SJSA1 (cell line): ENCODE measurements at places on chromosomes 11 and 22.
A peak's percentile ranks its signal among the peaks of the same experiment; 100 is the strongest.

GRCh38 chr11:130548491-130548833 is 100.0 kb downstream of the ADAMTS15 start:
- DNase-seq: no peak

GRCh38 chr11:134529212-134530096 is 117.4 kb upstream of the B3GAT1 start:
- DNase-seq: peak; percentile 8

DNA sequence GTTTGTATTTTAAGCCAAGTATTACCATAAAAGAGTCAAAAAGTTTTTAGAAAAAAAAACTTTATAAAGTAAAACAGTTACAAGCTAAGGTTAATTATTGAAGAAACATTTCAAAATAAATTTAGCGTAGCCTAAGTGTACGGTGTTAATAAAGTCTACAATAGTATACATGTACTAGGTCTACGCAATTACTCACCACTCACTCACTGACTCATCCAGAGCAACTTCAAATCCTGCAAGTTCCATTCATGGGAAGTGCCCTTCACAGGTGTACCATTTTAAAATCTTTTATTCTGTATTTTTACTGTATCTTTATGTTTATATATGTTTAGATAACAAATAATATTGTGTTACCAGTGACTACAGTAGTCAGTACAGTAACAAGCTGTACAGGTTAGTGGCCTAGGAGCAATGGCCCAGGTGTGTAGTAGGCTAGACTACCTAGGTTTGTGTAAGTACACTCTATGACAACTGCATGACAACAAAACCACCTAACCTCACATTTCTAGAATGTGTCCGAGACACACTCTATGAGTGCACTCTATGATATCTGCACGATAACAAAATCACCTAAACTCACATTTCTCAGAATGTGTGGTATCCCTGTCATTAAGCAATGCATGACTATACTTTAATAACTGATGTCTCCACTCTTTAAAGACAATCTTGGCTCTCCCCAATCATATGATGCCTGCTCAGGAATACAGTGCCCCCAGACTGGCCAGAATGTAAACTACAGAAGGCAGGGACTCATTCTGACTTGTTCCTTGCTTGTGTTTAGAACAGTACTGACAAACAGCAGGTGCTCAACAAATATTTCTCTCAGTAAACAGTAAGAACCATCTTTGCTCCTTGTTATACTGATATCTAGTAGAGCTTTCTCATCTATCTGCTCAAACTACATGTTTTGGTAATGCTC is 21.2 kb downstream of the KMT5B start:
- DNase-seq: no peak

- no peak for DNase-seq
Measured at GRCh38 chr11:35654711-35655110, 7.9 kb upstream of the TRIM44 start.

DNA sequence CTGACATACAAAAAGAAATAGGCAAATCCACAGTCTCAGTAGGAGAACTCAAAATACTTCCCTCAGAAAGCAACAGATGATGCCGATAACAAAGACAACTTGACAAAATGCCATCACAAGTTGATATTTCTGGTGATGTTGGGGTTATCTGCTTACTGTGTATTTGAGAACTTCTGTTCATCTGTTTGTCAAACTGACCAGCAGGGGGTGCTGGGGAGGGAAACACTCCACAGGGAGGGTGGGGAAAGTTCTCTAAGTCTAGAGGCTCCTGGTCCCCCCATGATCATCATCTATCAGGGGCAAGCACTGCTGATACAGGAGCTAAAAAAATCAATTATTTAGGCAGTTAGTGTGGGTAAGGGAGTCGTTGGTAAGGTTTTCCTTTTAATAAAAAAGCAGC is 19.2 kb downstream of the GLYATL1 start:
- DNase-seq: no peak

- no peak for DNase-seq
Measured at GRCh38 chr22:41286639-41287091, 678 bp upstream of the RANGAP1 start.

- peak; percentile 59 for DNase-seq
Measured at GRCh38 chr11:116791002-116791812, 472 bp downstream of the APOA5 start.

- no peak for DNase-seq
Measured at GRCh38 chr22:23816156-23816976, 22.4 kb downstream of the DERL3 start.

- DNase-seq: no peak
Measured at GRCh38 chr11:100625041-100625440, 62.0 kb upstream of the ARHGAP42 start.

- DNase-seq: no peak
Measured at GRCh38 chr11:95153857-95154246, 64.2 kb downstream of the ENDOD1 start.

GRCh38 chr11:118100691-118101232 is 14.0 kb upstream of the SMIM35 start:
- no peak for DNase-seq

GRCh38 chr11:60100516-60100915 is 12.1 kb downstream of the MS4A2 start:
- DNase-seq: no peak

- no peak for DNase-seq
Measured at GRCh38 chr22:19663286-19663815, 51.0 kb upstream of the SEPTIN5 start.

DNA sequence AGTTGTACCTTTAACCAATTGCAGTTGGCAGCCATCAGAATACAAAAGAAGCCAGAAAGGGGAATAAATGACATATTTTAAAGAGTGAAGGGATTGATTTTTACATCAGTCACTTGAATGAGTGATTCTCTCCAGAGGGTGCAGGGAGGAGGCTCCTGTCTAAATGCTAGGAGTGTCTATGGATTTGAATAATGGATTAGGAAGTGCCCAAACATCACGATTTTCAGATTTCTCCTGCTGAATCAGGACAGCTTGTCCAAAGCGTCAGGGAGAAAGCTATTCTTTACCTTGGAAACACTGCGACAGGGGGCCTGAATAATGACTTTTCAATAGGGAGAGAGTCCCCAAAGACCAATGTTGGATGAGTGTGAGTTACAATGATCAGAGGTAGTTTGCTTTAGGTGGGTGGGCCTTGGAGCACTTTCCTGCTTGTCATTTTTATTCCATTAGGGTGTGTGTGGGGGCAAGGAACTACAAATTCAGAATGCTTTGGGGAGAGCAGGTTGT is 735.5 kb downstream of the KCNA4 start:
- no peak for DNase-seq

GRCh38 chr11:23423656-23424055 is 563.4 kb upstream of the CCDC179 start:
- DNase-seq: no peak

DNA sequence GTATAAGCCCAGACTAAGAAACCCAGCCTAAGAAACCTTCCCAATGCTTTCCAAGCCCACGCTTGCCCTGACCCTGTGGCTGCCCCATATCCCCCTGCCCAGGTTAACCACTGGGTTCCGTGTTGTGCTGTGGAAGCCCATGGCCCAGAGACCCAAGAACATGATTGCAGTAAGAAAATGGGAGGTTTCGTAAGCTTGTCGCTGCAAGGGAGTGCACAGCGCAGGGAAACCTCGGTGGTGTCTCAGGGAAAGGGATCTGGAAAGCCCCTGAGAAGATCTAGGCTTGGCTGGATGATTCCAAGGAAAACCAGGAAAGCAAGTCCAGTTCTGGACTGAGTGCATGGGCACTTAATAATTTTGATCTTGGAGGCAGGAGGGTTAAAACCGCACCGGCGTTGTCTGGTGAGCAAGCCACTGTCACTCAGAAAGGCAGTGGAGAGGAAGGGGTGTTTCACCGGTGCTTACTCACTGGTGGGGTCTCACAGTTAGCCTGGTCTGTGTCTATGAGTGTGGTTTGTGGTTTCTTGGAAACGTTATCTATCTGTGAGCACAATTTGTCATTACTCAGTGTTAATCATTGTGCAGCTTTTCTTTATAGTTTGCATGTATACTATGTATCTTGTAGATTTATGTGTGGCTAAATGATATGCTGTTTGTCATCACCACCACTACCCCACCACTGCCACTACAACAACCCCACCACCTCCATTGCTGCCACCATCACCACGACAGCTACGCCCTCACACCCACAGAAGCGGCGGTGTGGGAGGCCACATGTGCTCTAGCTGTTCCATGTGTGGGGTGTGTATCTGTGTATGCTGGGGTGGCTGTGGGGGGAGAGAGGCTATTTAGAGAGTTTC is 53.3 kb upstream of the PRDM11 start:
- peak; percentile 89 for DNase-seq

GRCh38 chr11:17855531-17856290 is 121.1 kb downstream of the KCNC1 start:
- DNase-seq: no peak

DNA sequence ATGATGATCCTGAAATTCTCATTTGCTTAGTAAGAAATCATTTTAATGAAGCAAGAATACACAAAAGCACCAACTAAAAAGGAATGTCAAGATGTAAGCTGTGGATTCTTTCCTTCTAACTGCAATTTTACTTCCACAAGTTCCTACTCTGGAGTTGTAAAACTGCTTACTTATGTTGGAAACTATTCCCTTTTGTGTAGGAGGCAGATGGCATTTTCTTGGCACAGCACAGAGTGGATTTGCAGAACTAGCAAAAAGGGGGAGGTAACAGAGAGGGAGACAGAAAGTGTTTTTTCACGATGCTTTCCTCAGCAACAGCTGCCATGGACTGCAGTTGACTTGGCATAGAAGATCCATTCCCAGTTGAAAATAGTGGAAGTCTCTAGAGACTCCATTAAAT is 1112.0 kb upstream of the RAG2 start:
- no peak for DNase-seq

- DNase-seq: no peak
Measured at GRCh38 chr11:102393272-102393730, 46.3 kb downstream of the BIRC2 start.

- no peak for DNase-seq
Measured at GRCh38 chr11:46275964-46276641, 1.4 kb upstream of the CREB3L1 start.

- DNase-seq: no peak
Measured at GRCh38 chr11:73439002-73439843, 63.0 kb downstream of the RELT start.

DNA sequence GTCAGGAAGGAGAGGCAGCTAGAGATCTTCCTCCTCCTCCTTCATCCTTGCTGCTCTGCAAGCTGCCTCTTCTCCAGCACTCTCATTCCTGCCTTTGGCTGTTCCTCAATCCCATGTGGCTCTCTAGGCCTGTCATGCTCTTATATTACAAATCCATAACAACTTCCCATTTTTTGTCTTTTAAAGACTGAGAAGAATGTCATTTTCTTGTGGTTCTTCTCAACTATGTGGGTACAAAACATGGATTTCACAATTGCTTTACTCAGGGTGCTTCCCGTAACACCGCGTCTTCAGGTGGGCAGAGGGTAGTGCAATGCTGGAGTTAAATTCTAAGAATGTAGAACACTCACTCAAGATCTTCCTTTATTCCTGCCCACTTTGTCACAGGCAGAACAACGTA is 6.8 kb upstream of the CAT start:
- no peak for DNase-seq

DNA sequence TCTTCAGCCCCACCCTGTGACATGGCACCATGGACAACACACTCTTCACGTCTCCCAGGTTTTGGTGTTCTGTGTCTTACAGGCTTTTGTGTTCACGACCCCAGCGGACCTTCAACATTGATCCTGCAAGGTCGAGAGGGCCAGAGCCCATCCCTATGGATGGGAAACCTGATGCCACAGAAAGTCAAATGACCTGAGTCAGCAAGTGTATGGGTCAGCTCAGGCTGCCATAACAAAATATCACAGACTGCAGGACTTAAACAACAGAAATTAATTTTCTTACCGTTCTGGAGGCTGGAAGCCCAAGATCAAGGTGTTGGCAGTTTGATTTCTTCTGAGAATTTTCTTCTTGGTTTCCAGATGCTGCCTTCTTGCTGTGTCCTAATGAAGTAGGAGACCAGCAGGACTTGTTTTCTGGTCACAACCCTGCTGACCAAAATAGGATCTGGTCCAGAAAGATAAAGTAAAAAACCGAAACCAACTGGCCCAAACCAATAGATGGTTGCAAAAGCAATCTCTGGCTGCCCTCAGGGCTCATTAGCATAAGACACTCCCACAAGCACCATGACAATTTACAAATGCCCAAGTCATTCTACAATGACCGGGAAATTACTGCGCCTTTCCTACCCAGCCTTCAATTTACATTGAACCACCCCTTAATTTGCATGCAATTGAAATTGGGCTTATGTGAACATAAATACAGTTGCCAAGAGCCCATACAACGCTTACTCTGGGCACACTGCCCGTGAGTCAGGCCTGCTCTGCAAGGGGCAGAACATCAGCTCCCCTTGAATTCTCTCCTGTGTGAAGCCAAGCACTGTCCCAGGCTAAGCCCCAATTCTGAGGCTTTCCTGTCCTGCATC is 113.9 kb downstream of the RPS6KA4 start:
- DNase-seq: no peak

GRCh38 chr11:113189909-113190667 is 124.3 kb upstream of the TTC12 start:
- DNase-seq: peak; percentile 38

- DNase-seq: no peak
Measured at GRCh38 chr11:117020287-117020686, 77.9 kb downstream of the SIK3 start.

GRCh38 chr11:116691771-116692177 is 81.0 kb downstream of the BUD13 start:
- DNase-seq: no peak

GRCh38 chr11:66957971-66958231 is 282 bp downstream of the PC start:
- no peak for DNase-seq

GRCh38 chr11:116534270-116534975 is 238.4 kb downstream of the BUD13 start:
- DNase-seq: no peak

- peak; percentile 22 for DNase-seq
Measured at GRCh38 chr22:26573026-26573662, 16.8 kb downstream of the TPST2 start.

DNA sequence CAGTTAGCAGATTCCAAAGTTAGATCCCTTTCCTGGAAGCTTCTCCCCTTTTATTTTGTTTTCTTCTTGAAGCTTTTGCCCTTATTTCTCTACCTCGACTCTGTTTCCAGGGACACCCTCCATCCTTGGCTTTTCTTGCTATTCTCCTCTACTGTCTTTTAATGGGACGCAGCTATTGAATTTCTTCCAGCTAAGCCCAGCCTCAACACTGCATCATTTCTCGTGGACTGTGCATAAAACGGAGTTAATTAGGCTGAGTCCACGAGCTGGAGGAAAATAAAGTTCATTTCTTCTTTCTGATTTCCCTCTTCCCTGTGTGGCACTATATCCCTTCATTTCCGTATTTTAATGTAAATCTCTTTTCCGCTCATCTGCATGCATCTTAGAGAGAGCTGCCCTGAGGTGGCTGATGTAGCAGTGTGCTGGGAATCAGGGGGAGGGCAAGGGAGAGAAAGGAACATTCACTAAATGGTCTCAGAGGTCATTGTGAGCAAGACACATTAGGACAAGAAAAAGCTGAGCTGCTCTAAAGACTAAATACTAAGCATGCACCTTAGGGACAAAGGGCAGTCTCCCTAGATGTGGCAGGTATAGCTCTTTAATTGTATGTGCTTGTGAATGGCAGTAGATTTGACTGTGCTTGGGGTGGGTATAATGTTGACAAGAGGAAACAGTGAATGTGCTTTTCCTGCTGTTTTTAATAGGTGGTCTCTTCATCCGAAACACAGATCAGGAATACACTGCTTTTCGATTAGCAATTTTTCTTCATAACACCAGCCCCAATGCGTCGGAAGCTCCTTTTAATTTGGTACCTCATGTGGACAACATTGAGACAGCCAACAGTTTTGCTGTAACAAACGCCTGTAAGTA is 1.9 kb downstream of the GRIA4 start:
- no peak for DNase-seq
